GM13976 (cell line): ENCODE measurements at places on chromosomes 3 and 15.

DNA sequence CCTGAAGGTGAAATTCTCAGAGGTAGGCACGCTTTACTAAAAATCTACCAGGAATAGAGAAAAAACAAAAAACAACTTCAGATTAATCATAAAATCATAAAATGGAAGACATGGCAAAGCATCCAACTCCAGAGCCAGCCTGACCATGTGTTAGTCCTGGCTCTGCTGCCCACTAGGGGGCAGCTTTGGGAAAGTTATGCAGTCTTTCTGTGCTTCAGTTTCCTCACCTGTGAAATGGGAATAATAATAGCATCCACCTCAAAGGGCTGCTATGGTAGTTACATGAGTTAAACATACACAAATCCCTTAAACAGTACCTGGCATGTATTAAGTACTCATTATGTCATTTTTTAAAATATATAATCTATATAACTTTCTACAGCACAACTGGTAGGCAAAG lies 52.3 kb downstream of the WNT5A start:
- peak; percentile 18 for DNase-seq

DNA sequence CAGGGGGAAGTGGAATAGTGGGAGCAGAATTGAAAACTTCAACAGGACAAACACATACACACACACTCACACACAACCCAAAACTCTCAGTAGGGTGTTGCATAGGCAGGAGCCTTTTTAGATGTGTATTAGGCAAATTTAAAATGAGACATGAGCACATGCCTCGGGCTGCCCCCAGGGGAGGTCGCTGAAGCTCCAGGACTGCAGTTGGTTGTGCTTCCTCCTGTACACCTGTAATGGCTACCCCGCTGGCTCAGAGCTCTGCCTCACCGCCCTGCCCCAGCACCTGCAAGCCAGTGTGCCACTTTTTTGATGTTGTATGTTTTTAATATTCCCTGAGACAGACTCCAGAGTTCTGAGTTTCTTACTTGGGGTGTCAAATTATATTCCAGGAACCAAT lies 303.4 kb upstream of the NR2E3 start:
- DNase-seq = no peak

DNA sequence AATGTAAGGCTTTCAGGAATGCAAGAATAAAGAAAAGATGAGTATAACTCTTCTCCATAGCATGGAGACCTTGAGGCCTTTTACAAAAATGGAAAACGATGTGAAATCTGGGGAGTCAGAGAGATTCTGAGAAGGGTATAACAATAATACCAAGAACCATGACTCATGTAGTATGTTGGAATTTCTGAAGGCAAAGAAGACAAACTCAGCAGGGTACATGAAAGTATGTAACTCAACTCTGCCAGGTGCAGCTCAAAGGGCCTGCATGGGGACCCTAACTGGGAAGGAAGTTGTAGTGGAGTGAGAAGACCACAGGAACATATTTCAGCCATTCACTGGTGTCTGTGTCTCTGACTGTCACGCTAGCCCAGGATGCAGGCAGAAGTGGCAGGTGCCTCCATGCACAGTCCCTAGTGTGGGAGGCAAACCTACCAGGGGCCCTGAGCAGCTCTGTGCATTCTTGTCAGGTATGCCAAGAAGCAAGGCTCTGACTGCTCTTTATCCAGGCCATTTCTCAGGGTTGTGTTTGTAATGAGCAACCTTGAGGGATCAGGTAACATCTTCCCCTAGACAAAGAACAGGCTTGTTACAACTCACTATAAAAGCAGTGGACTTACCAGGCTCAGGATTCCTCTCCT lies 57.2 kb downstream of the GPR156 start:
- no peak for DNase-seq

- no peak for DNase-seq
Observed at GRCh38 chr3:5480190-5480589, 292.7 kb downstream of the EDEM1 start.

GRCh38 chr3:51381333-51381705 lies 3.8 kb upstream of the MANF start:
- DNase-seq = no peak

GRCh38 chr3:62982795-62983455 lies 107.7 kb upstream of the CADPS start:
- no peak for DNase-seq

GRCh38 chr3:156948402-156949210 lies 122.5 kb downstream of the LEKR1 start:
- no peak for DNase-seq

DNA sequence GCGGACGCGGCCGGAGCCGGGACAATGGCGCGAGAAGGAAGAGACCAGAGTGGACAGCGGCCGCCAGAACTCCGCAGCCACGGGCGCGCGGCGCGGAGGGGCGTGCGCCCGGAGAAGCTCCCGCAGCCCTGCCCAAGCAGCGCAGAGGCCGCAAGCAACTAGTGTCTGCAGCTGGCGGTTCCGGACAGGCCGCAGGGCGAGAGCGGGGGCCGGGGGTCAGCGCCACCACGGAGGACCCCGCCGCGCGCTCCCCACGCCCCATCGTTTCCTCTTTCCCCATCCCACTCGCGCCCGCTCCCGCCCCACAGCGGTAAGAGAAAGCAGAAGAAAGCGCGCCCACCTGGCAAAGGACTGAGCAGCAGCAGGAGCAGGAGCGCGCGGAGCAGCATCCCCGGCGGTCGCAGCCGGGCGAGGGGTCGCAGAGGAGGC lies 440 bp downstream of the PRTG start:
- peak; percentile 52 for DNase-seq

GRCh38 chr3:126850370-126851085 lies 132.4 kb upstream of the PLXNA1 start:
- no peak for DNase-seq

DNA sequence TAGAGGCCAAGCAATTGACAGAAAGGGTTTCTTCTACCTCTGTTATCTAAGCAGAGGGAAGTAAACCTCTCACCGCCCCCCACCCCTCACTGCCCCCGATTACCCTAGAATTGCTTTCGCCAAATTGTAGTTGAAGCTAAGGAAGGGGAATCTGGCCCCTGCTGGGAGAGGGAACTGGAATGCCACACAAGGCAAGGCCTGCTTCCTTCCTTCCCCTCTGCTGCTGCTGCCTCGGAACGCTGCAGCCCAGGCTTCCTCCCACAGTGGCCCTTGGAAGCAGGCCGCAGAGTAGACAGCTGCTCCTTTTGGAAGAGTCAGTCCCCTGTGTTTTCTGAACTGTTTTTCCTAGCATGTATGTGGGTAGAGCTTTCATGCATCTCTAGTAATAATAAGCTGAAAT lies 21.6 kb downstream of the RLBP1 start:
- no peak for DNase-seq

DNA sequence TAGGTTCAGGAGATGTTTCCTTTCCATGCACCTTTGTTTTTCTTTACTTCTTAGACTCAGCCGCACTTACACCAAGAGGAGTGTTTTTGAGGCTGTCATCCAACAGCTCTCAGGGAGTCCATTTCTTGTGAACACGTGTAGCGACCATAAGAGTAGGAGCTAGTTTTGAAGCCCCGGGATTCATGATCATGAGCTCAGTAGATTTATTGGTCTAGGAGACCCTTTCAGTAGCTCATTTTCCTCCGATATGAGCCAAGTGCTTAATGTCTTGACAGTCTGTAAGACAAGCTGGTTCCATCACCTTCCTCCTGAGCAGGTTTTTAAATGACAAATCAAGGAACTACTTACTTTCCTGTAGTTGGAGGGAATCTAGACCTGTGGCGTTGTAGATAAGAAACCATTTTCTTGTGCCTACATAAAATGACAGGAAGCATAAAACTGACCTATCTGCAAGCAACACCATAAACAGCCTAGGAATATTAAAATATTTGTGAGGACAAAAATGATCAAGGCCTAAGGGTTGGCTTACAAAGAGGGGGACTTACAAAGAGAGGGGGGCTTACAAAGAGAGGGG lies 172.6 kb upstream of the BHLHE40 start:
- DNase-seq = no peak

GRCh38 chr3:153980252-153980590 lies 141.0 kb upstream of the ARHGEF26 start:
- DNase-seq = no peak

GRCh38 chr3:188338086-188338485 lies 184.1 kb downstream of the LPP start:
- no peak for DNase-seq

DNA sequence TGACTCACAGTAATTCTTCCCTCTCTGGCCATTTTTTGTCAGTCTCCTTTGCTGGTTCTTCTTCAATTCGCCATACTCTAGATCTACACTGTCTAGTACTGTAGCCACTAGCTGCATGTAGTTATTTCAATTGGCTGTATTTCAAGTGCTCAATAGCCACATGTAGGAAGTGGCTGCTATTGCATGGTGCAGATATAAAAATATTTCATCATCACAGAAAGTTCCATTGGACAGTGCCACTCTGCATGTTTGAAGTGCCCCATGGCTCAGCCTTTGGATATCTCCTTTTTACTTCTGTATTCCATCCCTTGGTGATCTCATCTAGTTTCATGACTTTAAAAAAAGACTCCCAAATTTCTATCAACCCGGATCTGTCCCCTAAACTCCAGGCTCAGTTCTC lies 22.1 kb downstream of the PPP2R3A start:
- DNase-seq = no peak

DNA sequence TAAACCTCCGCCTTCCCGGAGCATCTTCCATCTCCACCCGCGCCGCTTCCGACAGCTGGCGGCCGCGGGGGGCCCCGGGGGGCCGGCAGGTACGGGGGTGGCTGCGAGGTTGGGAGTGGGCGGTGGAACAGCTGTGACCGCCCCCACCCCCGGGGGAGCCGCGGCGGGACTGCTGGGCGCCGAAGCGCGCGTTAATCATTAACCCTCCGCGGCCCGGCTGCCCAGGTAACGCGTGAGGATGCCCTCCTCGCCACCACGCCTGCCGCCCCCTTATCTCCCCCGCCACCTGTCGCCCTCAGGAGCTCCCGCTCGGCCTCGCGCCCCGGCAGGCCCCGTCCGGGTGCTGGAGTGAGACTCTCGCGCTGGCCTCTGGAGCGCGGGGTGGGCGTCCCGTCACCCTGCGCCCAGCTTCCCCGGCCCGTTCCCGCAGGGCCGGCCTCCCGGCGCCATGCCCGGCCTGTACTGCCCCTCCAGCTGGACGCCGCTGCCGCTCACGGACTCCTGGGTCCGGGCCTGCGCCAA lies 757 bp downstream of the VWA5B2 start:
- DNase-seq = peak; percentile 60

GRCh38 chr3:172225215-172225707 lies 185.9 kb downstream of the FNDC3B start:
- DNase-seq = no peak

DNA sequence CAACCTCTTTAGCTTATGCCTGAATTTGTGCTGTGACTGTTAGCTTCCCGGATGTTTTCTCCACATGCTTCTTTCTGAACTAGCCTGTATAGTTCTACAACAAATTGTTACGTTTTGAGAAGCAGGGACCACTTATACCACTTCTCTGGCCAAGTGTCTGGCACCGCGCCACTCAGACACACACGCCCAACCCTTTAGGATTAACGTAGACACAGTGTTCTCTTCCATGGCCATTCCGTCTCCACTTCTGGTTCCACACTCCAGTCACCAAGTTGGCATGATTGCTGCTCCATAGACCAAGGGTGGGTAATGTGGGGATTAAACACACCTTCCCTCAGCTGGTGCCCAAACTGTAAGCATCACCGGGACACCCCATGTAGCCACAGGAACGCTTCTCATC lies 755 bp upstream of the TMEM108 start:
- DNase-seq = no peak

DNA sequence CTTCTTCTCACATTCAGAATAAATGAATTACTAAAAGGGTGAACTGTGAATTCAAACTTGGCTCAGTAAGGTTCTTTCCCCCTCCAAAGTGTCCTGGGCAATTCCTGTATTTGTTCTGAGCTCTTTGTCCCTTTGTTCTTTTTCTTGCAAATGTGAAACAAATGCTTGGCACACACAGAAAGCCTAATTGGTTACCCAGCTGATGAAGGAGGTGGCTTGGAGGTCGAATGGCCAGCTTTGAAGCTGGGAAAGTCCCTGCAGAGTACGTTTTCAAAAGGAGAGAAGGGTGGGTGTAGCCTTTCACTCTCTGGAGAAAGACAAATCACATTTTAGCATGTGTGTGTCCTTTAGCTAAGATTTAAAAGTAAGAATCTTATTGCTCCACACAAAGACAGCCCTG lies 154.4 kb downstream of the PEX5L start:
- DNase-seq = peak; percentile 60

GRCh38 chr3:98612996-98613517 lies 19.6 kb upstream of the CPOX start:
- DNase-seq = no peak

GRCh38 chr15:40543082-40543481 lies 21.8 kb downstream of the CCDC32 start:
- no peak for DNase-seq

- no peak for DNase-seq
Observed at GRCh38 chr3:49602877-49603411, 48.7 kb downstream of the BSN start.

GRCh38 chr15:70584838-70585706 lies 178.3 kb downstream of the UACA start:
- peak; percentile 51 for DNase-seq

DNA sequence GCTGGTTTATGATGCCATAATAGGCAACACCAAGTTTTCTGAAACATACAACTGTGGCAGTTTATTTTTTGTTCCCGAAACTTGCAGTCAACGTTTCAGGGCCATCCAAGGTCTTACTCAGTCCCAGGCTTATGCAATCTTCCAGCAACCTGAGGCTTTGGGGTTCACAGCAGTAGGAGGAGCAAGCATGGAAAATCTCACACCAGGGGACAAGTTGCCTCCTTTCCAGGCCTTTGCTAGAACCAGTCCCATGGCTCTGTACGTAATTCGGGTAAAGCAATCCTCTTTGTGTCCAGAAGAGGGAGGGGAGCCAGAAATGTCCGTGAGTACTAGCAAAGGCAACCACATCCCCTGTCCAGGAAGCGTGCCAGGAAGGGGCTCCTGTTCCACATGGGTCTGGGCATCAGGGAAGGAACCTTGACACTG lies 4.7 kb upstream of the FAM240A start:
- no peak for DNase-seq

- DNase-seq = no peak
Observed at GRCh38 chr3:39752751-39753150, 56.7 kb upstream of the MYRIP start.
